CD4-positive, alpha-beta T cell treated with Interleukin-2 at 100 ng/mL for 4 hours (primary cell): ENCODE measurements at places on chromosomes 1 and 21.

DNA sequence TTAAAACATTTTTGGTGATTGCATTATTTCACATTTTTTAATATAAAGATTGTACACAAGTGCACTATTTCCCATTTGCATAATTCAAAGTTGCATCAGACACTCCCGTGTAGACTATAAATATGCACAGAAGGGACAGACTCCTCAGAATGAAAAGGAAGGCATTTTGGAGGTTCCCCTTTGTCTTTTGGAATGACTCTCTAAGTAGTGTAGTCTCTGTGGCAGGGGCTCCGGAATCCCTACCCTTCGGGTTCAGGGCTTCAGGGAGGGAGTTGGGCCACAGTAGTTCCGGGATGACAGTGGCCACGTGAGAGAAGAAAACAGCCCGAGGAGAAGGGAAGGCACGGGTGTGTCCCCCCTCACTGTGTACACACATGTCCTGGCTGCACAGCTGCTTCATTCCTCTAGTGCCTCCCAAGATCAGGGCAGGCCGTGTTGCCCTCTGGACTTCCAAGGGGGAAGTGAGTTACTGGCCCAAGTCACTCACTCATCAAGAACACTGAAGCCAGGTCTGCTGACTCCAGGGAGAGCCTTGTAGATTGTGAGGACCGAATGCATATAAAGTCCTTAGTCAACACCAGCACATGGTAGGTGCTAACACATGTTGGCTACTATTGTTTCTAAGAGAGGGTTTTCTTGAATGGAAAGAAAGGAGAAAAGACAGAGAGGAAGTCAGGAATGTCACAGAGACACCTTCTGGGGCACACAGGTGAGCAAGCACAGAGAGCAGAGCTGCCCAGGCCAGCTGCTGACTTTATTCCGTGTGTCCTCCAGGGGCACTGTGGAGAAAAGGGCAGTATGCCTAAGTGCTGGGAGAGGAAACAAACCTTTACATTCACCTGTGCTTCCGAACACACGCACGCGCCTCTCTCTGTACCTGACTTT, 39.8 kb downstream of the LHX4 start:
- DNase-seq, result no peak

GRCh38 chr1:156889802-156890580, 3.5 kb upstream of the PEAR1 start:
- peak; percentile 60 for DNase-seq

DNA sequence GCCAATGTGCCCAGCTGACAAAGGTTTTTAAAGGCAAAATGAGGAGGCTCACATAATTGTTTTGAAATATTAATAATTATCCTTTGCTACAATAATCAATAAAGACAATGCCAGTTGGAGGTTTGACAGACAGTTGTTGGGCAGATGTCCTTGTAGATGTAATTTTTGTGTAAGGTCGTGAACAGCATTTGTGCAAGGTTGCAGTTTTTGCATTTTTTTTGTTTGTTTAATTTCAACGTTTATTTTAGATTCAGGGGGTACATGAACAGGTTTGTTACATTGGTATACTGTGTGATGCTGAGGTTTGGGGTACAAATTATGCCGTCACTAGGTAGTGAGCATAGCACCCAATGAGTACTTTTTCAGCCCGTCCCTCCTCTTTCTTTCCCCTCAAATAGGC, 9.3 kb downstream of the MPZ start:
- no peak for DNase-seq

DNA sequence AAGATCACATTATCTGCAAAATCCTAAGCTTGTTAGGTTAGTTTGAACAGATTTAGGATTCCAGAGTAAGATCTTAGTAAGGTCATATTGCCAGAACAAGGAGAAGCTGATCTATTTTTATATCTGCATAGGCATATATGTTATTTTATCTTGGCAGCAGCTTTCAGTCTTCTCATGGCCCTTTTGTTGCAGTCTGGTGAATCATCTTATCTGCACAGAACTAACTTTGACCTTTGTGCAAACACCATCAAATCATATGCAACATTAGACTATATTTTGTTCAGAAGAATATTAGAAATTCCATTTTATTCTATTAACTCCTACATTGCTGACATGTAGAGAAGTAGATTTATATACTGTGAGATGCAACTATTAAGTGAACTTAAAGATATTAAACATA, 107.3 kb downstream of the CLEC20A start:
- DNase-seq, result no peak

DNA sequence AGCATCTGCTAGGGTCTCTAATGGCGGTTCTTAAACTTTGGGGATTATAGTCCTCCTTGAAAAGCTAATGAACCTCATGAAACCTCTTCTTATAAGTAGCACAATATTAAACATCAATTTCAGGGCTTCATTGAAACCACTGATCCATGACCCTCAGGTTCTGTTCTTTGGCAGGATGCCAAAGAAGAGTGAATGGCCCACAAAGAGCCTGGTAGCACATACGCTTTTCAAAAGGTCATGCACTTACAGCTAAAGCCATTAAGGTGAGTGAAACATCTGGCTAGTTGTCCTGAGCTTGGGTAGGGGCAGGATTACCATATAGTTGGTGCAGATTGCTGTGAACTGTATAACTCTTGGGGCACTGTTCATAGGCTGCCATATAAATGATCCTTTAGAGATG, 42.3 kb downstream of the MDM4 start:
- DNase-seq, result no peak

DNA sequence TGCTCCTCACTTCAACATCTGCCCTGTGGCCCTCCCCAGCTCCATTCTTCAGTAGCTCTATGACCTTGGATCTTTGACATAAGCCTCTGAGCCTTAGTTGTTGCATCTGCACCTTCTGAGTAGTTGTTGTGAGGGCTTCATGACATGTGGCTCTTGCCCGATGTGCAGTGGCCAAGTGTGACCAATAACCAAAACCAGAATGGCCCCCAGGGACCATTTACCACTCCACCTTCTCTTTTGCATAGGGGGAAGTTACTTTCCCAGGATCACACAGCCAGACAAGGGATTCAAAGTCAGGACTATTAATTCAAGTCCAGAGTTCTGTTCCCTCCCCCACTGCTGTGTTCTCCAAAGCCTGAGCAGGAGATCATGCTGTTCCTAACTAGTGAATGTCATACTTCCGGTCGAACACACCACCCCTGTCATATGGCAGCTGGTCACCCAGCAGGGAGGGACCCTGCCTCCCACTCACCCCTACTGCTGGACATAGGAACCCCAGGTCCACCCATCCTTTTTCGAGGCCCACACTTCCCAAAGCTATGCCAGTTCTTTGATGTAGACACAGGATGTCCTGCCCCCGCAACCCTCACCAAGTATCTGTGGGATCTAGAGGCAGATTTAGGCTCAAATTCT, 4.0 kb downstream of the FGR start:
- DNase-seq, result no peak

DNA sequence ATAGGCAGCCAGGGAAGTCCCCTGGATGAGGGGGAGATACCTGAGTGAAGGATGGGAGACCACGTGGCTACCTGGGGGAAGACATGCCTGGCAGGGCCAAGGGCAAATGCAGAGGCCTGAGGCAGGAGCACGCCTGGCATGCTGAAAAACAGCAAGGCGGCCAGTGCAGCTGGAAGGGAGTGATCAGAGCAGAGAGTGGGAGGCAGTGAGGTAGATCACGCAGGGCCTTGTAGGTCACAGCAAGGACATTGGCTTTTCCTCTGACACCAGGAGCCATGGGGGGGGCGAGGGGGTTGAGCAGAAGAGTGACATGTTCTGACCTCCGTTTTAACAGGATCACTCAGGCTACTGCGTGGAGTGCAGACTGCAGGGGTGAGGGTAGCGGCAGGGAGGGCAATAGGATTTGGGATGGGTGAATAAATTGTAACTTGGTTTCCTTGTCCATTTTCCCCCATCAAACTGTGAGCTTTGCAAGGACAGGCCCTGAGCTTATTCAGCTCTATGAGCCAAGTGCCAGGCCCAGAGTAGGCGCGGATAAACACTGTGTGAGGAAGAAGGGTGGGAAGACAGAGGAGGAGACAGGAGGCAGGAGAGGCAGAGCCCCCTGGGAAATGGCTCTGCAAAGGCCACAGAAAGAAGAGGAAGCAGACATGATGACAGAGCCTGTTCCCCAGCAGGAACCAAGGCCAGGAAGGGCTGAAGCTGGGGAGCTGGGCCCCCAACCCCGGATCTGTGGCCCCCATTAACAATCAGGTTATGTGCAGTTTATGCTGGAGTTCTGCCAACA, 16.6 kb downstream of the IFI6 start:
- DNase-seq, result no peak

GRCh38 chr1:234277161-234277868, 95.9 kb upstream of the COA6 start:
- DNase-seq, result no peak

DNA sequence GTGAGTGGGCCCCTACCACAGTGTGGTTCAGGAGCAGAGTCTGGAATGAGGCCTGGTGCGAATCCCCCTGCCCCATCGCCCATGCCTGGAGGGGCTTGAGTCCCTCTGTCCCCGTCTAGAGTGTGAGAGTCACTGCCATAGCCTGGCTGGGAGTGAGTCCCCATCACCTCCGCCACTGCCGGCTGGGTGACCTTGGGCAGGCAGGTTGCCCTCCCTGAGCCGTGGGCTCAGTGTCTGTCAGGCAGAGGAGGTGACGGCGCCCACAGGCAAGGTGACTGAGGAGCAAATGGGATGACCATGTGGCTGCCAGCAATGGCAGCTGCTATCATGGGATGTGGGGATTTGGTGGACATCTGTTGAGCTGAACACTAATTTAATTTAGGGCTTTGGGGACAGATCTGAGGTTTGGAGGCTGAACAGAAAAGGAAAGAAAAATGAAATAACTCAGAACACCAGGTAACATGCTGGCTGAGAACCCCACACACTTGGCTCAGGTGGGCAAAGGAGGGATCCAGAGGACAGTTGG, 38.1 kb upstream of the GPR153 start:
- no peak for DNase-seq

DNA sequence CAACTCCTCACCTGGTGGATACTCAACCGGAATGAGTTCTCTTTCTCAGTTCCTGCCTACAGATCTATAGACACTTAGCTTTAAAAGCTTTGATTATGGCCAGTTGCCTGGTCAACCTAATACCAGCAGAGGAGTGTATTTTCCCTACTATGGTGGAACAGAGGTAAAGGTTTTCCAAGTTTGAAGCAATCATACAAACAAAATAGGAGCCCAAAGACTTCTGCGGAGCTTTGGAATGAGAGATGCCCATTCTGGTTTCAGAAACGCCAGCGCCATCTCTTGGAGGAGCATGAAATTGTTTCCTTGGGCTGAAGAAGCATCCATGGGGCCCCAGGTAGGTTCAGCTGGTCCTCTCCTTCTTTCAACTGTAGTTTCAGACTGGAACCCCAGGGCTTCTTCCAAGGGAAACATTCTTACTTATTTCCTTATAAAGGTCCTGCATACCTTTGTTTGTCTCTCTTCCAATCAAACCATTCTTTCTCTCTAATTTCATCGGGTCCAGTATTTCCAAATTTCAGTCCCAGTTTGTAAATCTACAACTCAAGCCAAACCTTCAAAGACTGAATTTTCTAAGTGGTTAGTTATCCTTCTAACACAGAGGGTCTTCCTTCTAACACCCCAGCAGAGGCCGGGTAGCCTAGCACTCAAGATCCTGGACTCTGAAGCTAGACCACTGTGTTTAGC, 95.9 kb downstream of the KCNJ15 start:
- DNase-seq, result peak; percentile 6

DNA sequence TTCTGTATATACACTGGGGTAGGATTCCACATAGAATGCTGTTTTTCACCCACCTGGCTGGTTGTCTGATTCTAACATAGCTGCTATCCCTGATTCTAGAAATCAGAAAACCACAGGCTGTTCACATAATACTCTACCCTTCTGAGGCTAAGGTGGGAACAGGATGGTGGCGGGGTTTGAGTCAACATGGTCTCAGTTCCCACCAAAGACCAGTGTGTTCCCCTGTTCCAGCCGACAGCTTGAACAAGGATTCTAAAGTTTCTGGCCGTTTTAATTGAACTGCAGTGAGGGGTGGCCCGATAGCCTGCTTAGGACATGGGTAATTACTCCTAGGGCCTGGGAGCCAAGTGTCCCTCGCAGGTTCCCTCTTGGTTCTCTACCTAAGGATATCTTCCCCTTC, 38.4 kb downstream of the PEX14 start:
- DNase-seq, result no peak

- DNase-seq, result no peak
These were observed at the start of gene AGBL4 for GRCh38 chr1:50023292-50024159. AGBL4 (minus strand) TSS chr1:50023954.
